ENCODE measurements at places on chromosomes 7 and 10.
A peak's percentile ranks its signal among the peaks of the same experiment; 100 is the strongest.

DNA sequence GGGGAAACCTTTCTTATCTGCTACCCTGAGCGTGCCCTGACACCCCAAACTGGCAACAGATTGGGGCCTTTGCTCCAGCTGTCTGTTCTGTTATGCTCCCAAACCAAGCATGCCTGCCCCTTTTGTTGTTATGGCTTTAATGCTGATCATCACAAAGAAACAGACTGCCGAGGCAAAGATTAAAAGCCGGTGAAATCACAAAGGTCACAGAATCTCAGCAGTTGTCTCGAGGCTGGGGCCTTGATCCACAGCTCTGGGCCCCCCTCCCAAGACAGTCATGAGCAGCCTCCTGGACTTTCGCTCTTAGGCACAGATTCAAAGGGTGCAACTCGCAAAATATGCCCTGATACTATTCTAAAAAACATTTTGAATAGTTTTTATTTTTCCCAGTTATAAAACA is 65.6 kb downstream of the STRA8 start:
- DNase-seq = no peak

GRCh38 chr7:117324960-117325359 is 2.1 kb upstream of the WNT2 start:
- no peak for DNase-seq

- DNase-seq = no peak
These were observed 32.8 kb downstream of the GOLGA7B start for GRCh38 chr10:97882142-97883091.

GRCh38 chr7:150374472-150374871 is 4.7 kb upstream of the ZNF775 start:
- no peak for DNase-seq

DNA sequence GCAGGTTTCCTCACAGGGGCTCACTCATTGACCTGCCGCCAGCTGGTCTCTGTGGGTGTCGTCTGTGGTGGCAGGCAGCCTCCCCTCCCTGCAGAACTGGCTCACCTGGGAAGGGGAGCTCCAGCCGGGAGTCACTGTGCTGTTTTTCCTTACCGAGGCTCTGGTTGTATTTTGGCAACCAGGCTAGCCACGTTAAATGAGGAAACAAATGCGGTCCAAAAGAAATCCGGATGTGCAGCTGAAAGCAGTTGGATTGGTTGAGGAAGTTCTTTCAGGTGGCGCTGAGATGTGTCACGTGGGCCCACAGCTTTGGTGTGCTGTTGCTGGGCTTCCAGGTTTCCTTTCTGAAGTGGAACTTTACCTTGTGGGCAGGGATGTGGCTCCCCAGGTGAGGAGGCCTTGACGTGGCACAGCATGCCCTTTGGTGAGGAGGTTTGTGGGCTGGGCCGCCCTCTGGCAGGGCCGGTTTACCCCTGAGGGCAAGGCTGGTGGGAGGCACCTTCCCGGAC is 14.2 kb downstream of the MTURN start:
- no peak for DNase-seq

- no peak for DNase-seq
These were observed 58.2 kb upstream of the YAE1 start for GRCh38 chr7:39507866-39508551.

- no peak for DNase-seq
These were observed 305.8 kb downstream of the PLXNA4 start for GRCh38 chr7:132270517-132270916.

DNA sequence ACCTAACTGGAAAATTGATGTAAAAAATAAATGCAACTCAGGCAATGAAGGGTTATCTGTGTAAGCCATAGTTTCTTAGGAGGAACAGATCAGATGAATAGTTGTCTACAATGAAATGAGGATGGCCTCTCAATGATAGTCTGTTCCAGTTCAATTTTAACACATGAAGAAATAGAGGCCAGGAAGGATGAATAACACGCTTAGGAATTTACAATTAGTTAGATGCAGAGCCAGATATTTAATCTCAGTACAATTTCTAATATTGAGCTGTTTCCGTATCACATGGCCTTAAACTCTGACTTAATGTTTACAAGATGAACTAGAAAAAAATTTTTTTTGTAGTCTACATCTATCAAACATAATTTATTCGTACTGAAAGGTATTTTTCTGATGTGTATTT is 176.6 kb downstream of the GALNT11 start:
- DNase-seq = no peak

DNA sequence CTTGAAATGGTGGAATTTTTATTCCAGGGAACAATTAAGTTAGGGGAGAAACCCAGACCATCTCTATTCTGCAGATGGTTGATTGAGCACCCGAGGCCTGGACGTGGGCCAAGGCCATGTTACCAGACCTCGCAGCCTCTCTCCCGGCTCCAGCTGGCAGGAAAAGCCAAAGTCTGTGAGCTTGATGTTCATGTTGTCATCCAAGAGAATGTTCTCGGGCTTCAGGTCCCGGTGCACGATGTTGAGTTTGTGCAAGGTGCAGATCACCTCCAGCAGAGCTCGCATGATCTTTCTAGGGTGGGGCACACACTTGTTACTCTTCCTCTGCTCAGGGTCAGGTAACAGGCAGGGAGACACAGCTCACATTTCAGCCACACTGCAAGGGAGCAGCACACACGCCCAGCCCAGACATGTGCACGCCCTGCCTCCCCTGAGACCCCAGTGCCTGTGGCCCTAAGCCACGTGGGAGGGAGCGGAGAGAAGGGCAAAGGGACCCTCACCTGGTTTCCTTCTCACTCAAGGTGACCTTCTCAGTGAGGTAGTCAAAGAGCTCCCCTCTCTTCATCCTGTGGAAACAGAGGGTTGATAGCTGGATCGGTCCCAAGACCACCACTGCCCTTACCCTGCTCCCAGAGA is 9.5 kb downstream of the PHKG1 start:
- peak; percentile 54 for DNase-seq

- no peak for DNase-seq
These were observed 322.4 kb upstream of the KLF6 start for GRCh38 chr10:4107285-4107851.

GRCh38 chr10:113060201-113061053 is 110.4 kb downstream of the TCF7L2 start:
- peak; percentile 63 for DNase-seq

GRCh38 chr7:93574646-93575554 is at the start of gene CALCR:
Gene CALCR (minus strand): TSS chr7:93574724. CDS start chr7:93486981, 87,743 bp downstream.
- no peak for DNase-seq

GRCh38 chr10:60781661-60782060 is 3.4 kb downstream of the CDK1 start:
- DNase-seq = no peak

DNA sequence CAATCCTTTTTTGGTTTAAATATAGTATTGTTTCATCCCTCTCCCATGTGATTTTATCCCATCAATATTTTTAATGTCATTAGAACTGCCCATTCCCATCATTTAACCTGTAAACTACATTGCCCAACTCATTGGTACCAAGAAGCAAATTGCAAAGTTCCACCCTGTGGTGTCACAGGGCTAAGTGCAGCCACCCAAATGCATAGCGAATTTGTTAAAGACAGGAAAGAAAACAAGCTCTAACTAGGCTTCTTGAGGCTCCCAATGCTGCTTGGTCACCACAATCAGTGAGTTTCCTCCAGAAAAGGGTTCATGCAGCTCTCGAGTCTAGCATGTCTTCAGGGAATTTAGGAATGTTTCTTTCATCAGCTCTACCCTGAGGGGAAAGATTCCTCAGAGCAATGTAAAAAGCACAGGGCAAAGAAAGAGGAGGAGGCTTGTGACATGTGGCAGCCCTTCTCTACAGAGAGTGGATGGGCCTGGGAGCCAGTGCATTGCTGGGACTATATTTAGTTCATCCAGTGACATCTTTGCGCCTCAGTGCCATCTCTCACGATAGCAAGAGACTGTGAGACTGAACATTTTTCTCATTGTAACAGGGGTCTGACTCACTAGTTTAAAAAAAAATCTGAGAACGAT is 58.1 kb downstream of the CAV1 start:
- DNase-seq = no peak

- DNase-seq = peak; percentile 68
These were observed 24.8 kb downstream of the GRIFIN start for GRCh38 chr7:2451171-2452073.

DNA sequence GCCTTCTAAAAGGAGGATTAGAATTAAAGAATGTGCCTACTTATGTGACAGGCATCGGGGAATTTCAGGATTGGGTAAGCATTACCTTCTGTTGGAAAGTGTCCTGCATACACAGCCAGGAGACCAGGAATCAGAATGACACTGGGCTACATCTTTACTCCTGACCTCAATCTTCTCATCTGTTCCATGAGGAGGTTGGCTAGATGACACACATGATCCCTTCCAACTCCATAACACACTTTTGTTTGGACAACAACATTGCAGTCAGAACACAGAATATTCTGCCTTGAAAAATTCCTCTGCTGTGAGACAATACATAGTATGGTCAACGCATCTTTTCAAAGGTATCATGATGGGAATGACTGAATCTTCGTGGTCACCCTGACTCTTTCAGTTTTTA is 1281.2 kb upstream of the SORCS1 start:
- DNase-seq = no peak

GRCh38 chr7:29359482-29360093 is 165.0 kb downstream of the CHN2 start:
- DNase-seq = no peak

DNA sequence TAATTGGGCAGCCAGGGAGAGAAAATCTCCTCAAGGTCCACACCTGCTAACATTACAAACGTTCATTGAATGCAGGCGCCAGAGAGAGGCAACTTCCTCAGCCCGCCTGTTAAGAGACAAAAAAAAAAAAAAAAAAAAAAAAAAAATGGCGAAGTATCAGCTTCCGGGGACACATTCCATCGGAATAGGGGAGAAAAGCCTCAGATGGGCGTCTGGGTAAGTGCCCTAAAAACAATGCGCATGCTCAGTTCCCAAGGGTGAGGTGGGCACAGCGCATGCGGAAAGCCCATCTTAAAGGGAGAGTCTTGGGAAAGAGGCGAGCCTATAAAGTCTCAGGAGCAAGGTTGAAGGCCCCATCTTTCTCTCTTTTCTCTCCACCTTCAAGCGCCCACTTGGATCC is 1139.7 kb upstream of the CELF2 start:
- DNase-seq = no peak

GRCh38 chr7:46725838-46726237 is 804.8 kb upstream of the IGFBP3 start:
- DNase-seq = no peak

DNA sequence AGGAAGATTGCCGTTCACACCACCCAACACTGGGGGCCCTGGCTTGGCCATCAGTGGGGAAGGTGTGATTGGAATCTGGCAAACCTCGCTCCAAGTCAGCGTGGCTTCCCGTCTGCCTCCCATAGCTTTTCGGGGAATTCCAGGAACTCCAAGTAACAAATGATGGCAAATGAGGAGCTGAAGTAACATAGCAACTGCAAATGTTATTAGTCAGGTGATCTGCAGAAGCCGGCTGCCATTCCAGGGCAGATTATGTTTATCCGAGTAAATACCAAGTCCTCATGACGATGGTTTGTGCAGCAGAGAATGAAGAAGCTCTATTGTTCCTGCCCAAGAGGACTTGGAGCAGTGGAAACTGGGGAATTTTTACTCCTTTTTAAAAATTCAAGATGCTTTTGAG is 270.5 kb upstream of the PODXL start:
- no peak for DNase-seq

GRCh38 chr10:33878238-33878786 is 543.8 kb upstream of the NRP1 start:
- no peak for DNase-seq

DNA sequence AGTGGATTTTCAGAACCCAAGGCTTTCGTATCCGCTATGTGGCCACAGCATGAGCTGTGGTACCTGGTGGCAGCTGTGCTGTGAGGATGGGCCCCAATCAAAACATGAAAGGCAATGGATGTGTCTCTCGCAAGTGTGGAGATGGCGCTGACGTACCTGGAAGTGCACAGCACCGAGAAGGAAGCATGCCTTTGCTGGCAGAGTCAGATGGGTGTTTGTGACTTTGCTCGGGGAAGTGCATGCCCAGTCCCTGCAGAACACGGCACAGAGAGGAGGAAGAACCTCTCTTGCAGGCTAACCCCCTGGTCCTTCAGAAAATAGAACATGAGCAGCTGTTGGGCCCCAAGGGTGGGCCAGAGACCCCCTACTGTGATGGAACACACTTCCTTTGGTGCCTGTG is 654.1 kb upstream of the ZWINT start:
- no peak for DNase-seq

- DNase-seq = no peak
These were observed 254.8 kb downstream of the PHF14 start for GRCh38 chr7:11228515-11228914.

DNA sequence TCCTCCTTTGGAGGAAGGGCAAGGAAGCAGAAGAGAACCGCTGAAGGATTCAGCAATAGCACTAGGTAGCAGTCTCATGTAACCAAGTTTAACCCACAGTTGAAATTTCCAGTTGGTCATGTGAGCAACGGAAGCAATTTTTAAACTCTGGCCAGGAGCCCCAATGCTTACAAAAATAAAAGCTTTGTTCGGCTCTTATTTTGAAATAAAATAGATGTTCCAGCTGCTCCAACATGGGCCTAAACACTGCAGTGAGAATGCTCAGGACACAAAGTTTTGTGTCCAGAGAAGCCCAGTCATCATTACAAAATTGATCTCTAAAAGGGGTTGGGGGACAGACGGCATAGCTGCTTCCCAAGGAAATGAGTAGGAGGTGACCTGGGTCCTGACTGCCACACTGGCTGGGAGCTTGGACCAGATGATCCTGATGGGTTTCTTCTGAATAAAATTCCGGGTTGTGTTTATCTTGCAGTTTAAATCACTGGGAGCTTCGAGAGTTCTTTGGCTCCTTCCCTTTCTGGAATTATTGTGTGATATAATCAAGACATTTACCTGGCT is 452 bp upstream of the TMEM140 start:
- DNase-seq = peak; percentile 30
